ENCODE measurements at places on chromosomes 1 and 21.

- no peak for DNase-seq
These were observed 23.4 kb upstream of the EFHD2 start for GRCh38 chr1:15386164-15386749.

DNA sequence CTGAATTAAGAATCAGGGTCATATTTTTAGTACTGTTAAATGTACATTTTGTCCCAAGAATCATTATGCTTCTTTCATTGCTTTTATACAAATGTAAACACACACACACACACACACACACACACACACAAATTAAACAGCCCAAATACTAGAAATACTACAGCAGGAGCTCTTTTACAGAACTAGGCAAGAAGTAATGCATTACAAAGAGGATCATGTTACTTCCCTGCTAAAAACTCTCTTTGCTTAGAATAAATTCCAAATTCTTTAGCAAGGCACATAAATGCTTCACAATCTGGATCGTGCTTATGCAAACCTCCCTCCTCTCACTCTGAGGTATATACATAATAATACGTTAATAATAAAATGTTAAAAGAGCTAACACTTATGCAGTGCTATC lies 720.4 kb upstream of the ADGRL4 start:
- no peak for DNase-seq

GRCh38 chr1:158037866-158038359 lies 44.5 kb downstream of the KIRREL1 start:
- no peak for DNase-seq

GRCh38 chr1:84089867-84090266 lies 54.2 kb upstream of the PRKACB start:
- no peak for DNase-seq

- DNase-seq: no peak
These were observed 25.6 kb downstream of the PPFIA4 start for GRCh38 chr1:203051841-203052324.

Data from testis (tissue), 5 donors.